Coronary artery (tissue), 2 donors: ENCODE measurements at places on chromosomes 4 and X.
A peak's percentile ranks its signal among the peaks of the same experiment; 100 is the strongest.

DNA sequence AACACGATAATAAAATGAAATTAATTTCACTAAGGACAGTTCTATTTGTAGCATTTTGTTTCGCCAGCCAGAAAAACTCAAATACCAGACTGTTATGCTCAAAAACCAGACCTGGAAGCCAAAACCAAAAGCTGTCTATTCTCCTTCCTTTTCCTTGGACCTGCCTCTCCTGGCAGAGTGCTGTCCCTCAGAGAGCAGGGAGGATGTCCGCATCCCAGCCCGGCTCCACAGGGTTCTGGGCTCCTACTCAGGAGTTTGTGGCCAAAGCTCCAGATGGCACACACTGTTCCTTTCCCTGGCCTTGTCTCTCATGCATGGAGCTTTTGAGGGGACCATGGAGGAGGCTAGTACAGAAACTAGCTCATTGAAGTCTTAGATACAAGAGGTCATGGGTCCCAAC is 41.9 kb upstream of the C1QTNF7 start:
- no peak for DNase-seq

- DNase-seq = no peak
Observed at GRCh38 chr4:146108756-146109155, 66.8 kb upstream of the LSM6 start.

GRCh38 chr4:37827030-37827685 is 672 bp downstream of the PGM2 start:
- DNase-seq = no peak

- no peak for DNase-seq
Observed at GRCh38 chrX:16836371-16836770, 33.8 kb downstream of the RBBP7 start.

- no peak for DNase-seq
Observed at GRCh38 chr4:145099653-145100052, 1.5 kb downstream of the ABCE1 start.

DNA sequence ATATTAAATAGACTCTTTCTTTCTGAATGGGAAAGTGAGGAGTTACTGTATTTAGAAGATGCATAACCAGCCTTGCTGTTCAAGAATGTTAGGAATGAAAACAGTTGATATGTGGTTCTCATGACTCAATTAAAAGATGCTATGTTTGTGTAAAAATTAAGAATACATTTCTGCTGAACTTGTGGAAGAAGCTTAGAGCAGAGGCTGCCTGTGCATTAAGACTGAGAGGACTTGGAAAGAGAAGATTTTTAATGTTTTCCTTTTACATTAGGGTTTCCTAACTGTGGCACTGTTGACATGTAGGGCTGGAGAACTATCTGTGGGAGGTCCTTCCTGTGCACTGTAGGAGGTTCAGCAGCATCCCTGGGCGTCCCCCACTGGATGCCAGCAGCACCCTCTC is 137.7 kb downstream of the GPR143 start:
- DNase-seq = no peak

- DNase-seq = no peak
Observed at GRCh38 chrX:122464341-122464740, 719.7 kb upstream of the GRIA3 start.

DNA sequence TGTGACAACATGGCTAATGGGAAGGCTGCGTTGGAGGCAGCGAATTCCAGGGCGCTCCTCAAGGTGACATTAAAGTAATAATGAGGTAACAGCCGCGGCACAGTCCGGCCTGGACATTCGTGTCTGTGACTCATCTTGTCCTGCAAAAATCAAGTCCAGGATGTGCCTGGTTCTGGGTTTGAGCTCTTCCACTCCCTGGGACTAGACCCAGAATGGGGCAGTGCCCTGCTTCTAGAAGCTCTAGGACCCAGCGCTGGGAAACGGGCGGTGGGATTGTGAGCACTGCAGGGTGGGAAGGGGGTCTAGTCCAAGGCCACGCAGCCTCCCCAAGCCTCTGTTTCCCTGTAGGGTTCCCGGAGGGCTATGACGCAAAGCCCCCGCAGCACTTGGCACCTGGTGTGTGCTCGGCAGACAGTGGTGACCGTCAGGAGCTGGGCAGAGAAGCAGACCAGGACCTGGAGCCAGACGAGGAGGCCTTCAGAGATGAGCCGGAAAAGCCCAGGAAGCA is 34.9 kb downstream of the HMX1 start:
- peak; percentile 52 for DNase-seq

GRCh38 chr4:148173397-148174017 is 268.7 kb downstream of the NR3C2 start:
- no peak for DNase-seq

DNA sequence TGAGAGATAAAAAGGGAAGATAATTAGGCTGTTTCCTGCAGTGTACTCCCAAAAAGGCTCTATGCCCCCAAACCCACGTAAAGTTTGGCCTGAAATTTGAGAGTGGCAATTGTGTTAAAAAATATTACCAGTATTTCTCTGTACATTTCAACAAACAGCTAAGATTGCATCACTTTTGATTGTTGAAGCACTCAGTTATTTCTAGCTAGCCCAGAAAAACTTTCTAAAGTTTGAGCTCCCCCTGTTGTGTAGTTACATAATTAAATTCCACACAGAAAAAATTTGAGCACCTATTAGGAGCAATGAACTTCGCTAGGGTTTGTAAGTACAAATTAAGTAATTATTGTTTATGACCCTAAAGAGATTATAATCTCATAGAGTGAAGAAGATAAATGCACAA is 109.4 kb downstream of the DLG3 start:
- no peak for DNase-seq

DNA sequence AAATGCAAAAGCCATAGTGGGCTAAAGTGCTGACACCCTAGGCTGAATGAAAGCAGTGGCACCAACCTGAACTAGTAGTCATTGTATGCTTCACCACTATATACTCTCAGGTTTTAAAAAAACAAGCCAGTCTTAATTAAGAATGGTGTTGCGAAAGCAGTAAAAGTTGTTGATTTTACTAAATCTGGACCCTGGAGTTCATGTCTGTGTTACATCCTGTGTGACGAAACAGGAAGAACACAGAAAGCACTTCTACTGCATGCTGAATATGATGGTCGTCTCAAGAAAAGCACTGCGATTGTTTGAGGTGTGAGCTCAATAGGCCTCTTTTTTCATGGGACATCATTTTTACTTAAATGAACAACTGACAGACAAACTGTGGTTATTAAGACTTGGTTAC is 24.2 kb upstream of the GDPD2 start:
- no peak for DNase-seq

DNA sequence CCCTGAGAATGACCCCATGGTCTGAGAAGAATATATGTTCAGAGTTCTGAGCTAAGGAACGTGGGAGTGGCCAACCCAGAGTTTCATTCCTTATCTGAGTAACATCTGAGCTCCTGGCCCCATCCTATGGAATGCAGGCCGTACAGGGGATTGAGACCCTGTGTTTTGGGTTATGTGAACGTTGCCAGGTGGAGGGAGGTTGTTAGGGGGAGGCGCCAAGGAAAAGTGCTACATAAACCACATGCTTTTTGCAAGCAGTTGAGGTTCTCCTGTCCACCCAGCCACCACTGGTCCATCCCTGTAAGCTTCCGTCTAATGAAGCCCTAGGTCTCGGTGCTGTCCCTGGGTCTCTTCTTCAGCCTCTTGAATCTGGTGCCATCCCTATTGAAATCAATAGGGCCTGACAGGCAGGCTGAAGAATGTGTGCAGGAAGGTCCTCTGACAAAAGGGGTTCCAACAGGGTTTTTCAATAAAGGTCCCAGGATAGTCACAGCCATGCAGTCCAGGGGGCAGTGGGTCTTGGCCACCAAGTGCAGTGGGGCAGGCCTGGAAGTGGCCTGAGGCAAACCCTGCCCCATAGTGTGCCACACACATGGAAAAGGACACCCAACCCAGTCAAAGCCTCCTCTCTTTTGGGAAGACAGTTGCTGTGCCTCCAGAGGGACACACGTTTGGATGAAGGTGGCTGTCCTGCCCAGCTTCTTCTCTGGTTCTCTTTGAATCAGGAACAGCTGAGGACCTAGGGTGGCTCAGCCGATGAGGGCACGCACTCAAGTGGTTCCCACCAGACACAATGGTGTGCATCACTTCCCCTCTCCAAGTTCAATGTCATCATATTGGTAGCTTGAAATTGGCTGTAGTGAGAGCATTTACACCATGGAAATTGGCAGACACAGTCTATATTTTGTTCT is 53.5 kb downstream of the HTRA3 start:
- no peak for DNase-seq

DNA sequence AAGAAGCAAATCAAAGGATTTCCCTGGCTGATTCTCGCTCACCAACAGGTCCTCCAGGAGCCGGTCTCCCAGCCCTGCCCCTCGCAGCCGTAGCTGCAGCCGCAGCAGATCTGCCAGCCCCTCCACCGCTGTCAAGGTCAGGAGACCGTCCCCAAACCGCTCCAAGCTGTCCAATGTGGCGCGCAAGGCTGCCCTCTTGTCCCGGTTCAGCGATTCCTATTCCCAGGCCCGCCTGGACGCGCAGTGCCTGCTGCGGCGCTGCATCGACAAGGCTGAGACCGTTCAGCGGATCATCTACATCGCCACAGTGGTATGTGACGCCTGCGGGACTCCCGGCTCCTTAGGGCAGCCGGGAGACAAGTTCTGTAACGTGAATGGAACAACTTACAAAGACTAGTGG is 25.6 kb downstream of the SPATA18 start:
- no peak for DNase-seq

- DNase-seq = no peak
Observed at GRCh38 chr4:8236106-8236919, 33.2 kb upstream of the HTRA3 start.

DNA sequence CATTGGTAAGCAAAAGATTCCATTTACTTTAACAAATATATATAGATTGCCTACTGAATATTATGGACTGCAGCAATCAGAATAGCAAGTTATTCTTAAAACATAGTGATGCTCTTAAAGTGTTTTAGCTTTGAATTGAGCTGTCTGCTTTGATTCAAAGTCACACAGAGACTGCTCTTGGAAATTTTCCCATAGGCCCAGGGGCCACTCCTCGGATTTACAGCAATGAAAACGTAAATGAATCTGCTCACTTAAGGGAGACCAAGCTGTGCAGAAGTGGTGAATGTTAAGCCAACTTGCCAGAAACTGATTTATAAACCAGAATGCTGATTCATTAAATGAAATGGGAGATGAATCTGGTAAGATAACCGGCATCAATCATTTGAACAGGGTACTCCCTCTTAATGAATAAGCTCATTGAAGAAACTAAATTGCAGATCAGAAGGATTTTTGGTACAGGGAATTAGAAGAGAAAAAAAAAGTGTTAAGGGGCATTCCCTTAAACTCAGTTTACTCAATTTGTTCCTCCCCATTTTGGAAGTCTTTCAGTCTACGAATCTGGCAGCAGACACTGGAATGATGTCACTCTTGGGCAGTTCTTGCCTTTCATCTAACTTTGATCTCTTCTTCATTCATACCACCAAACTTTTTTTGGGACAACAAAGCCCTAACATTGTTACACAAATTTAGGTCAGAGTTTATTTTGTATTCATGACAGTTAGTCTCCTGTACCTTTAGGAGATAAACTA is 363.3 kb upstream of the MAGEB2 start:
- no peak for DNase-seq

DNA sequence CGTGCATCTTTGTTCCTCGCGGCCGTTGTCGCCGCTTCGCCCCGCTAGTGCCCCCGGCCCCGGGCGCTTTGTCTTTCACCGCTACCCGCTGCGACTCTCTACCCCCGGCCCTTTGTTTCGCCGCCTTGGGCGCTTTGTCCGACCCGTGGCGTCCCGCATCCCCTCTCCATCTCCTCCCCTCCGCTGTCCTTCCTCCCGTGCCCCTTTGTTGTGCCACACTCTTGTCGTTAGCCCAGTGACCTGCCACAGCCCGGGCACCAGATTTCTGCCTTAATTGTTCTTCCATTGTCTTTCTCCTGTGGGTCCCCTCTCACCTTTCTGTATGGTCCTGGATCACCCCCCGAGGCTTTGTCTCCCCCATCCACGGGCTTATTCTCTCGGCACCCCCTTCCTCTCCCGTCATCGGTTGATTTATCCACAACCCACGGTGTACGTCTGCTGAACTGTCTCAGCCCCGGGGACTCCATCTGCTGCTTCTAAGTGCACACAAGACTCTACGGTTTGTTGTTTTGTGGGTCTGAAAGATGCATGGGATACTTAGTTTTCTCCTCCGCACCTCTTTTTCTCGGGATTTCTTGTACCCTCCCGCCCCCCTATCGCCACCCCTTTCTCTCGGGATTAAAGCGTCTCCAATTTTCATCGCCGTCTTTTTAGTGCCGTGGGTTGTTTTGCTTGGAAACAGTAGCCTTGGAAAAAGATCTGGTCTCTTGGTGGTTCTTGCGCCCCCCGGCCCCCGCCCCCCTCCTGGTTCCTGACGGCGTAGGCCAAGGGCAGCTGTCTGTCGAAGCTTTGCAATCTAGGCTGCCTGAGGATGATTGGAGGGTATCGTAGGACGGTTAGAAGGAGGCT is 783 bp downstream of the RBPJ start:
- peak; percentile 73 for DNase-seq

- no peak for DNase-seq
Observed at GRCh38 chr4:109578846-109579245, 18.8 kb downstream of the MCUB start.
